ENCODE measurements at places on chromosomes 12 and 14.

- no peak for DNase-seq
Observed at GRCh38 chr12:6084969-6085450, 39.5 kb downstream of the VWF start.

- no peak for DNase-seq
Observed at GRCh38 chr12:50351120-50352043, 45.0 kb downstream of the FAM186A start.

DNA sequence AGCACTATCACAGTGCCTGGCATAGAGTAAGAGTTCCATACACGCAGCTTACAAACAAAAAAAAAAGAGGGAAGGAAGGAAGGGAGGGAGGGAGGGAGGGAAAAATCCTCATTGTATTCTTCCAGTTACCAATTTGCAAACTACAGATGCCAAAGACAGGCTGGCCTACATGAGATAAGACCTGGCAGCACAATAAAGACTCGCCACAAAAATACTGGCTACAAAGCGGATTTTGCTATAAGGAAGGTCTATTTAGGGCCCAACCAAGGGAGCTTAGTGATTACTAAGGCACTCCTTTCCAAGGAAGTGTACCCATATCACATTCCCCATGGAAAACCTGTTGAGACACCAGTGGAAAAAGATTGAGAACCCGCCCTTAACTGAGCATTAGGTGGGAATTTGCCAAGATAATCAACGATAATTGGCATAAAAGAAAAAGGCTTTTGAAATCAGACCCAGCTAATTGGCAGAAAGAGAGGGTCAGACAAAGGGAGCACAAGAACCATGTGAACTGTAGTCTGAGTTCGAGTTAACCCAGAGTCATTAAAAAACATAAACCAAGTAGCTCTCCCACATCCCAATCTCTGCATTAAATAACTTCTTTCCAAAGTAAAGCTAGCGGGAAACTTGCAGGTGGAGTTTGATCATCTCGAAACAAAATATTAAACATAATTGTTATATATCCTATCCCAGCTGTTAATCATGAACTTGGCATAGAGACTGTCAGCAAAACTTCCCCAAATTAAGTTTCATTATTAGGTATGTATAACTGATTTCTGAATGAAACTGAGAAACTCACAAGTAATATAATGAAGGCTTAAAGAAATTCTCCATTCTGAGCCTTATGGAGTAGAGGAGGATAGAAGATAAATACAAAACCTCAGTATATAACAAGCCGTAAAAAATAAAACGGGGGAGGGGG, 50.1 kb downstream of the PHLDA1 start:
- no peak for DNase-seq

- DNase-seq: no peak
Observed at GRCh38 chr14:27836386-27836785, 930.2 kb upstream of the FOXG1 start.

GRCh38 chr12:1078002-1078401, 87.0 kb downstream of the ERC1 start:
- DNase-seq: no peak

- peak; percentile 18 for DNase-seq
Observed at GRCh38 chr12:25557830-25558436, 4.8 kb upstream of the LMNTD1 start.

- DNase-seq: no peak
Observed at GRCh38 chr12:68944296-68945076, 11.5 kb upstream of the CPM start.

GRCh38 chr12:131716282-131716681, 5.4 kb downstream of the SFSWAP start:
- DNase-seq: no peak

GRCh38 chr14:74437496-74438053, 11.6 kb upstream of the SYNDIG1L start:
- no peak for DNase-seq

GRCh38 chr14:56759633-56760032, 50.6 kb downstream of the OTX2 start:
- no peak for DNase-seq

DNA sequence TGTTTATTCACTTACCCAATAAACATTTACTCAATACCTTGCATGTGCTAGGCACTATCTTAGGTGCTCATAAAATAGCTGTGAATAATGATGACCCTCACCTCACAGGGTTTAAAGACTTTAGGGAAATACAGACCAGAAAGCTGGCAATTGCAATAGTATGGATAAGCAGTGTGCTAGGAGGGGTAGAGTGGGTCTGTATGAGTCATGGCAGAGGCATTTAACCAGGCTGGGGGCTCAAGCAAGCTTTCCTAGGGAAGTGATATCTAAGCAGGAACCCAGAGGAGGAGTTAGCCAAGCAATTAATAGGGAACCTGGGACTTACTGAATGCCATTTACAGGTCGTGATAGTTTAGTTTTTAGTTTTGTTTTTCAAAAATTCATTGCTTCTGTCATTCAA, 123.9 kb upstream of the CCDC198 start:
- DNase-seq: no peak

- no peak for DNase-seq
Observed at GRCh38 chr14:76023757-76024156, 38.2 kb downstream of the IFT43 start.

DNA sequence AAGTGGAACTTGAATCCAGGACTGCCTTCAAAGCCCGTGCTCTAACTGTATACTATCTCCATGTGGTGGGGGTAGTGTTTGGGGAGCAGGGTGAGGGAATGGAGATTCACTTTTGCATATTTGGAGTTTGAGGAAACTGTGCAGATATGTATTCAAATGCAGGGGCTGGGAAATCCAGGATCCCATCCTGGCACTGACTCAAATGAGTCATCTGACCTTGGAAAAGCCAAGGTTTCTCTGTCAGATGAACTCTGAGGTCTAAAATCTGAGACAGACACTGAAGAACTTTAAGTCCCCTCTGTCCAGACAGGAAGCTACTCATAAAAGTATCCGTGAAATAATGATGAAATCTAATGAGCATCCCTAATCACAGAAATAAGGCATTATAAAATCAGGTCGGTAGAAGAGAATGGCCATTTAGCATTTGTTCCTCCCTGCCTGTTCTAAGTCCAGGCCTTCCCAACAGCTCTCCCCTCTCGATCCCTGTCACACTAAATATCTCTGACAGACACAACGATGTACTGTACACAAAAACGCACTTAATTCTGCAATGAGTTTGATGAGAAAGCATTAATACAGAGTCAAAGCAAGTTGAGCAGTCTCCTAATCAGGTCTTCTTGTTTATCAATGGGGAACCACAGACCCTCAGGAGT, 14.4 kb downstream of the NIN start:
- DNase-seq: no peak

DNA sequence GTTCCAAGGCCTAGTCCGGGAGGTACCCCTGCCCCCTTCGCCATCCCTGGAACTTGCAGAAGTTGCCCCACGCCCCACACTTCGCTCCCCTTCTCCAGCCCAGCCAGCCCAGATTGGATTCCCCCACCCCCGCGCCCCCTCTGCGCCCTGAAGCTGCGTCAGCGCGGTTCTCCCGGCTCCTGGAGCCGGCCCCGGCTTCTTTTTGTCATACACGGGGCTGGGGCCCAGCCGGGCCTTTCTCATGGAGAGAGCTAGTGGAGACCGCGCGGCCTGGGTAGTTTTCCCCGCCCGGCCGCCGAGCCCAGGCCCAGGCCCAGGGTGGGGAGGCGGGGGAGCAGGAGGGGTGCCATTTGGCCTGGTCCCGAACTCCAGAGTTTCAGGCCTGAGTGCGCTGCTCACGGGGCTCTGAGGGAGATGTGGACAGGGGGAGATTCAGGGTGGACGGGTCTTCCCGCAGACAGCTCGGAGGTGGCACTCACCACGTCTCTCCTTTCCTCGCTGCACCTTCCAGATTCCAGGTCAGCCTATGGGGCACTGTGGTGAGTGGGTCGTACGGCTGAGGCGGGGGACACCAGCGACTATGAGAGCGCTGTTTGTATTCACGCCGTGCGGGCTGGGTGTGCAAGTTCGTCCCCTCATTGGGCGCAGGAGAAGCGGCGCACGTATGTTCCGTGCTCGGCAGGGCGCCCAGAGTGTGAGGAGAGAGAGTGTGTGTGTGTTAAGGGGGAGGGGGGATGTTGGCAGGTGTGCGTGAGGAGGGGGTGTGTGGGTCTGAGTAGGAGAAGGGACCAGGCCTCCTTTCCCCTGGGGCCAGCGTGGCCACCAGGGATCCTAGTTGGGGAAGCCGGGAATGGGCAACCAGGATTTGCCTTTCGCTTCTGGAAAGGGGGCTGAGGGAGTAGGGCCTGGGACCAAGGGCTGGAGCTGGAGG, 785 bp upstream of the LHX5 start:
- no peak for DNase-seq

DNA sequence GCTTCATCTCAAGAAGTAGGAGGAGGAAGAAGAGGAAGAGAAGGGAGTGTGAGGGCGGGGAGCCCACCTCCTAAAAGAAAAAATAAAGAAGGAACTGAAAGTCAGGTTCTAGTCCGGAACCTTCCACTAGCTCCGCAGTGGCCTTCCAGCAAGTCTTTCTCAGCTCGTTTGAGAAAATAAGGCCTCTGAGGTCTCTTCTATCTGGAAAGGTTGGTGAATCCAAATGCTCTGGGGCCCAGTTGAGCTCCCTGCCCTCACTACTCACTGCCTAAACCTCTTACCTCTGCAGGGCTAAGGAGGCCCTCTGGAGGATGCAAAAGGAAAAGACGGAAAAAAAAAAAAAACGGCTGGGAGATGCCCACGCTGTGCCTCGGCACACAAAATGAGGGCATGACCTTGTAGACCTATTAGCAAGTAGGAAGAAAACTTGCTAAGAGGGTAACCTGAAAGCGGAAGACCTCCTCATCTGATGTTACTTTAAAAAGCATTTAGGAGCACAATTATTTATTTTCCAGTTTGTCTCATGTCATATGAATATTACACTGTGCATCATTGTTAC, 35.9 kb downstream of the FBLN5 start:
- DNase-seq: peak; percentile 14

DNA sequence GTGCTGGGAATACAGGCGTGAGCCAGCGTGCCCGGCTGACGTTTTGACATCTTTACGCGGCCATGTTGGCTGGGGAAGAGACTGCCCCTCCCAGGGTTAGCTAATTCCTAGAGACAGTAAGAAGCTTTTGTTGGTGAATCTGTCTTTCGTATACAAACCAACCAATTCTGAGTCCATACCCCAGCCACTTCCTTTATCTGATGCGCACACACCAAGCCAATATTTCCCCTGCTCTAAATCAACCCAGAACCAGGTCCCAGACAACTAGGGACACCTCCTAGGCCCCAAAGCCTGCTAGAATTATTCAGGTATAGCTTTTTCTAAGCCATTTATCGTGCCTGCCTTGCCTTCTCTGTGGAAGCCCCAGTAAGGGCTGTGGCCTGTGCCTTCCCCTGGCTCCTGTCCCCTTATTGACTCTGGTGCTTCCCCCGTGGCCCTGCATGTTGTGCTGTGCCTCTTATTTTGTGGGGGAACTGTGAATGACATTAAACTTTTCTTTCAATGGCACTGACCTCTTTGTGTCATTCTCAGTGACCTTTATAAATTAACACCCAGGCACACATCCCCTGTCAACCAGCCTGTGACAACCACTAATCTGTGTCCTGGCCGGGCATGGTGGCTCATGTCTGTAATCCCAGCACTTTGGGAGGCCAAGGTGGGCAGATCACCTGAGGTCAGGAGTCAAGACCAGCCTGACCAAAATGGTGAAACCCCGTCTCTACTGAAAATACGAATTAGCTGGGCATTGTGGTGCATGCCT, 10.7 kb upstream of the EVL start:
- DNase-seq: no peak

DNA sequence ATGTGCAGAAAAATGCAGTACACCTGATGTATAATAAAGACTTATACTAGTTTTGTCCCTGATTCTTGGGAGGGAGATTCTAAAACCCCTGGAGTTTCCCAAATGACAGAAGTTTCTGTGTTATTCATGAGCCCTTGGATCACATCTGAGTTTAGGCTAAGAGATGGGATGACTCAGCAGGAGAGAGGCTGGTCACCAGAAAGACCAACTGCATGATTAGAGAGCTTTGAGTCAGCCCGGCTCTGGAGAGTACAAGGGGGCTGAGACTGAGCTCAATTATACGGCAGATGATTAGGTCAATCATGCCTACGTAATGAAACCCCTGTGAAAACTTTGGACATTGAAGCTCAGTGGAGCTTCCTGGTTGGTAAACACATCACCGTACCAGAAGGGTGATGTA, 174.2 kb downstream of the SSPN start:
- DNase-seq: no peak

GRCh38 chr12:44863867-44864266, 12.2 kb downstream of the NELL2 start:
- DNase-seq: no peak

DNA sequence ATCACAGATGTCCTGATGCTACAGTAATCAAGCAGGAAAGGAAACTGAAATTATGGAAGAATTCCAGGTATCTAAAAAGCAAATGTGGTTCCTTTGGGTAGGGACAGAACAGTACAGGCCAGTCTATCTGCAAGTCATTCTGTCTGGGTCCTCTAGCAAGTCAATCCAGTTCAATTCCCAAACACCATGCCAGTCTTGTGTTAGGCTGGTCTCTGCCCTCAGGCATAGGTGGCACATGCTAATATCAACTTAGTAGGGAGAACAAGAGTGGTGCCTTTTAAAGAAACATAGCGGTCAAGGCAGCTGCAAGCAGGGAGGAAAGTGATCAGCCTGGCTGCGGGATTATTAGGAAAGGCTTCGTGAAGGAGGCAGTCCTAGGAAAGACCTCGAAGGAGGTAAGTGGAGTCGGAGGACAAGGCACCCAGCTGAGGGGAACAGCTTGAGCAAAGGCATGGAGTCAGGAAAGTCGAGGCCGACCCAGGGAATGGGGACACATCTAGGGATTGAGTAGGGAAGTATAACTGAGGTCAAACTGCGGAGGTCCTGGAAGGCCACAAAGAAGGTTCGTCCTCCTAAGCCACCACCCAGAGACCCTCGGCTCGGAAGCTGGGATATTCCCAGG, 3.8 kb upstream of the PLEKHG6 start:
- no peak for DNase-seq

- DNase-seq: no peak
Observed at GRCh38 chr14:50957296-50957695, 13.0 kb upstream of the PYGL start.

- no peak for DNase-seq
Observed at GRCh38 chr12:104154286-104154685, 16.3 kb upstream of the NFYB start.

GRCh38 chr12:11133816-11134215, 628 bp downstream of the TAS2R30 start:
- DNase-seq: no peak

GRCh38 chr14:32648434-32648833, 290.2 kb upstream of the NPAS3 start:
- DNase-seq: no peak

- no peak for DNase-seq
Observed at GRCh38 chr14:91415794-91416743, 1.6 kb downstream of the CCDC88C start.

DNA sequence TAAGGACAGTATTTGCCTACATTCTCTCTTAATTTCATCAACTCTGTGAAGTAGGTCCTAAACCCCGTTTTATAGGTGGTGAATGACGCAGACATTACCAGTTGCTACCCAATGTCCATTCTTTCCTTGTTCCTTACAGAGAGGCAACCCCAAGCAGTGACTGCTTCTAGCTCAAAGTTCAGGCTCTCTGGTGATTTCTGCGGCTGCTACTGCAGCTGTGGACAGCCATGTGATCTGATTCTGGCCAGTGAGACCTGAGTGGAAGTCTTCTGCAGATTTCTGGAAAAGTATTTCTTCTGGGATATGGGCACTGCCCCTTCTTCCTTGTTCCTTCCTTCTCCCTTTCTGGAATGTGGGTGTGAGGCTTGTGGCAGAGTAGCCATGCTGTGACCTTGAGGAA, 82.9 kb downstream of the ARF6 start:
- DNase-seq: no peak

- no peak for DNase-seq
Observed at GRCh38 chr12:120231316-120232011, 30.6 kb upstream of the RPLP0 start.

GRCh38 chr14:73823339-73823885, 28.2 kb upstream of the PTGR2 start:
- no peak for DNase-seq

All from SK-N-MC (cell line).